Cardiac septum (tissue), 1 donor: ENCODE measurements at places on chromosomes 12 and 14. TPM values are rescaled to one million over a fixed set of nuclear protein-coding genes. Genes with fewer than 3 reads are reported as not detected.

The CLEC4A gene
- 0.35 TPM for total RNA-seq

The CMKLR1 gene
- total RNA-seq = 21.0 TPM

The CCNT1 gene
- total RNA-seq = 23.5 TPM

The CAPZA3 gene
- total RNA-seq = not detected

The VRK1 gene
- 9.2 TPM for total RNA-seq

The FAM216A gene
- total RNA-seq = 4.7 TPM

DNA sequence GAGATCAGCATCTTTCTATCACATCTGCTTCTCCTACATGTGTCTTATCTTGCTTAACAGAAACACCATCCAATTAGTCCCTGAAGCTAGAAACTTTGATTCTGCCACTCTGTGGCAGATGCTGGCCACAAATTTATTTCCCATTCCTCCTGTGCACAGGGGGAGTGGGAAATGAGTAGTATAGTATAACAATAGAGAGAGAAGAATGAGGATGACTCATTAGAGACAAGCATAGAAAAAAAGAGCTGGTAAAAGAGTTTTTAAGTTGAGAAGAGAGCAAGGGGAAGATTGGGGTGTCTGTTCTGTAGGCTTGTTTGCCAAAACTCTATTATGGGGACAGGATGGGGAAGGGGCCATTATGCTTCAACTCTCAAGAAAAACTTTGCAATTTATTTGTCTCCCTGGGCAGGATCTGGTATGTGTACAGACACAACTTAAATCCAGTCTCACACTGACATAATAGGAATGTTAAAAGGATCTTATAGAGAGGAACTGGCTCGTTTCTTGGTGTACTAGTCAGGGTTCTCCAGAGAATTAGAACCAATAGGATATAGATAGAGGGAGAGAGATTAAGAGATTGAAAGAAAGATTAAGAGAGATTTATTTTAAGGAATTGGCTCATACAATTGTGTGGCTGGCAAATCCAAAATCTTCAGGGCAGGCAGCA lies 142.6 kb upstream of the CPSF6 start:
- DNase-seq = no peak

DNA sequence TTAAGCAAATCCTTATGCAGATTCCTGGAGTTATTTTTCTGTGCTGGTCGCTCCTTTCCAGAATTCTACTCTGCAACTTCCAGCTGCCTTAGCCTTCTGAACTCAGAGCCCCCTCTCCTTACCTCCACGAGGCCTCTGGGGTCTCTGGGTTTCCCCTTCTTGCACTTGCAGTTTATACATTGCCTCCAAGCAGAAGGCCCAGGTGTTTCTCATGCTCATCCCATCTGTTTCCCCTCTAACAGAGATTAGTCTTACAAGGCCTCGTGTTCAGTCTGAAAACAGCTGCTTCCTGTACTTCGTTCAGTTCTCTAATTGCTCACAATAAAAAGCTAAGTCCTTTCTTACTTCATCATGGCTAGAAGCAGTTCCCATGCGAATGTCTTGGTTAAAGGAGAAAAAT lies 134.4 kb upstream of the FGD4 start:
- no peak for DNase-seq

- no peak for DNase-seq
Measured at GRCh38 chr14:79333198-79333546, 878.1 kb downstream of the DIO2 start.

- no peak for DNase-seq
Measured at GRCh38 chr14:51592836-51593235, 58.9 kb upstream of the FRMD6 start.

DNA sequence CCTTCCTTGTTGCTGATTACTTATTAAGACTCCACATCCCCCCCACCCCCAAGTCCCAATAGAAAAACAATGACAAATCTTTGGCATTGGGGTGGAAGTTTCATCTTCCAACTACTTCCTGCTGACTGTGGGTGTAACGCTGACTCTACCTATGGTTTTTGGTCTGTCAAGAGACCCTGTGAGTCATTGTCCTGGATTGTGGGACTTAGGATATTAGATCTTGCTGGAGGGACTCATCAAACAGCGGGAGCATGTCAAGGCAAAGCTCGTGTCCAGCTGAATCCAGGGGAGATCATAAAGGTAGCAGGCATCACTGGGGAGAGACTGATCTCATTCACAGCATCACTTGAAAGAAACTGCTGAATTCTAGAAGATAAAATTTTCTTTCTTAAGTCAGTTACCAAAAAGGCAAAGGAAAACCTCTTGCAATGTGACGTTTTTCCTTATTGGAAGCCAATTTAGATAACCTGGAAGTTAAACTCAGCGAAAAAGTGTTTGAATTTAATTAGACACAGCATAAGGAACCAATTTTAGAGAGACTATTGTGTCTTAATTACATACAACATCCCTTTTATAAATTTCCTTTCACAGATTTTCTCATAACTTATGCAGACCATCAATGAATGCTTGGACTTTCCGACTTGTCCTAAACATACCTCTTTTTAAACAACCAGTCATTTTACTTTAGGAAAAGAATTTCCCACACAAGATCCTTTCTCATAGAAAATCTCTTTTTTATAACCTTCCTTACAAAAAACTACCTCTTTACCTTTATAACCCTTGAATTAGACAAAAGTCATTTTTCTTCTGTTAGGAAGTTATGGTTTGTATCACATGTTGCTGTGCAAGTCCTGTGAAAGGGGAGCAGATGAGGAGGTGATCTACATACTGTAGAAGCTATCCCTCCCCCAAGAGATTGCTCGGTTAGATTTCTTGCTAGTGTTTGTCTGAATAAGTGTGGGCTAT lies 94.6 kb upstream of the SCAF11 start:
- no peak for DNase-seq

GRCh38 chr14:104820669-104821228 lies 19.8 kb downstream of the ZBTB42 start:
- DNase-seq = peak; percentile 74

DNA sequence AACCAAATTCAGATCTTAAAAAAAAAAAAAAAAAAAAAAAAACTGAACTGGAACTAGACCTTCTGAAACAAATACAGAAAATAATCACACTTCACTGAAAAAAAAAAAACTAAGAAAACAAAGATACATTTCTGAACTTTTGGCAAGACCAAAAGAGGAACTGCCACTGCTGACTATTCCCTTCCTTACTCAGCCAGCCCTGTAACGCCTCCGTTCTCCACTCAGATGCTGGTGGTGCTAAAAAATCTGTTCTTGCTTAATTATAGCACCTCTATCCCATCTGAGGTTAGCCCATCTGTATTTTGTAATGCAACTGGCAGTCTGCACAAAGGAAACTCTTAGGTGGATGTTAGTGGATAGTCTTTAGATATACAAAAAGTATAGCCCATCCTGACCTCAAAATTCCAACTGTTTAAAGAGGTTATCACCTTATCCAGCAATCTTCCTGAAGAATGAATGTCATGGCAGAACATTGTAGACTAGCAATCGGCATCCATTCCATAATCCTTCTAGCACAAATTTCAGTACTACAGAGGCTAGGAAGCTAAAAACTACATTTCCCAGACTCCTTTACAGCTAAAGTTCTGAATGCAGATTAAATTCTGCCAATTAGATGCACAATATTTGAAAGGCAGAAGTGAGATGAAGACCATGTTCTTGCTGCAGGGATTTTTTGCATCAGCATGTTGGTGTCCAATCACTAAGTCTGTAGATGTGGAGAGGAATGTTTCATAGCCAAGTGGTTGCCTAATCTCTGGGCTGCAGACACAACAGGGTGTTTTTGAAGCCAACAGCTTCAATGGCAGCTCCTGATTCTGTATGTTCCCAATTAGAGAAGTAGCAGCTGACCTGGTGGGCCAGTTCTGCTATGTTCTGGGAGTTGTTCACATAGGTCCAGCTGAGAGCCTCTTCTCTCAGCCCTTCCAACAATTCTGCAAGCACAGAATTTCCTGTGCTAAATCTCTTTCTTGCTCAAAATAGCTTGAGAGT lies 5.7 kb downstream of the MAP3K9 start:
- no peak for DNase-seq

DNA sequence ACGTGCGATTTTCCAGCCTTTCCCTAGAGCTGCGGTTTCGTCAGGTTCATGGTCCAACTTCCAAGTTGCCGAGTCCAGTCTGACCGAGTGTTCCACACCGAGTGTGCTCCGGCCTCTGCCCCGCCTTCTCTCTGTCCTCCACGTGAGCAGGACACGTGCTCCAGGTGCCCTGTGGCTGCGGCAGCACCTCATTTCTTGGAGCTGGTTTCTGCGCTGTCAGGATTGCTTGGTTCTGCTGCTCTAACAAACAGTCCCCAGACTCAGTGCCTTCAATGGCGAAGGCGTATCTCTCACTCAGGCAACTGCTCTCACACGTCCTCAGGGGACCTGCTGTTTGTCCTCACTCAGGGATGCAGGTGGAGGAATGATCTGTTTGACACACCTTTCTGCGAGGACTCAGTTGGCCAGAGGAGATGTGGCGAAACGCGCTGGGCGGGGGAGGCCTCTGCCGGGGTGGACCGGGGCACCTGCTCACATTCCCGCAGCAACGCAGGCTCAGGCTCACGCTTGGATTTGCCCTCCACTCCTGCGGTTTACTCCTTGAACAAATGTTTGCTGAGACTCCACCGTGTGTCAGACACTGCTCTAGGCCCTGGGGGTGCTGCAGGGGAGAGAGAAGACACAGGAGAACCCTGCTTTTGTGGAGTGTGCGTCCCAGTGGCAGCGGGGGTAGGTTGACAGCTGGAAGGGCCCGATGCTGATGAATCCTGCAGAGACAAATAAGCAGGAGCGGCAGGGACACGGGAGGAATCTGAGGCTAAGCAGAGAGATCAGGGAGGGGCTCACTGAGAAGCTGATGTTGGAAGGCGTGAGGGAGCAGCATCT lies 63.4 kb upstream of the FBRSL1 start:
- no peak for DNase-seq

- no peak for DNase-seq
Measured at GRCh38 chr14:63745858-63746425, 18.1 kb upstream of the SGPP1 start.

DNA sequence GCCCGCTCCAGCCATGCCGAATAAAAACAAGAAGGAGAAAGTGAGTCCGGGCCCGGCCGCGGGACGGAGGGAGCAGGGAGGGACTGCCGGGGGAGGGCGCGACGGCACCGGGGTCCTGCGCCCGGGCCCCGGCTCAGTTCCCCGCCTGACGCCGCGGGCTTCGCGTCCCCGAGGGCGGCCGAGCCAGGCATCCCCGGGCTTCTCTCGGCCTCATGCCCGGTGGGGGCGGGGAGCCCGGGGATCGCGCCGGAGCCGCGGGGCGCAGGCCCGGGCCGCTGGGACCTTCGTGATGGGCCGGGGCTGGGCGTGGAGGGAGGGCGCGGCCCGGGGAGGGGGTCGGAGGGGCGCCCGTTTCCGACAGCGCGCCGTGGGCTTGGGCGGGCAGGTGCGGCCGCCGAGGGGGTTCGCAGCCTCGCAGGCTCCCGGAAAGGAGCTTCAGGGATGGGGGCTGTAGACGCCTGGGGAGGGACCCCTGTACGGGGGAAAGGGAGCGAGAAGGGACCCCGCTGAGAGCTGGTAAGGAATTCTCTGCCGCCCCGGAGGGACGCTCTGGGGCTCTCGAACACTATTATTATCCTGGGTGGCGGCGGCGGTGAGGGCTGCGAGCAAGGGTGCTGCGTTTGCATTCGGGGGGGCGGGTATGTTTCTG lies 496 bp downstream of the PPP2R5C start:
- DNase-seq = no peak

DNA sequence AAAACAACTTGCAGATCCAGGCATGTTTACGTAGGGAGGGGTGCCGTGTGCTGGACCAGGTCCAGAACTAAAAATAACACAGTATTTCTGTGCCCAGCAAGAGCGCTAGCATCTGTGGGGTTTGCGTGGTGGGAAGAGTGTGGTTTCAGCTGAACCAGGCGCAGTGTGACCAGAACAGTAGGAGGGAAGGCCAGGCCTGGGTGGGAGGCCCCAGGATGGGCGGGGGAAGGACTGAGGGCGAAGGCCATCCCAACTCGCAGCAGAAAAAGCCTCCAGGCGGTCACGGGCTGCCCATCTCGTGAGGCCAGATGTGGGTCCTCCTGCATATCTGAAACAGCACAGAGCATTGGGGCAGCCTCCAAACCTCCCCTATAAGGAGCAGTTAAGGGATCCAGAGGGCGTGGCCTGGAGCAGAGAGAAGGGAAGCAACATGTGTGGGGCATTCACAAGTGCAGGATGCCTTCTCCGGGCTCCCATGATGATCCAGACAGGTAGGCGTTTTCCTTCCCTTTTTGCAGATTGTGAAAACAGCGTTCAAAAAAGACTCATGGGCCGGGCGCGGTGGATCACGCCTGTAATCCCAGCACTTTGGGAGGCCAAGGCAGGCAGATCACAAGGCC lies 17.8 kb upstream of the CD9 start:
- DNase-seq = no peak
